ENCODE measurements at places on chromosomes 1 and 21.

GRCh38 chr1:234620272-234621126 is 10.5 kb upstream of the IRF2BP2 start:
- no peak for DNase-seq

DNA sequence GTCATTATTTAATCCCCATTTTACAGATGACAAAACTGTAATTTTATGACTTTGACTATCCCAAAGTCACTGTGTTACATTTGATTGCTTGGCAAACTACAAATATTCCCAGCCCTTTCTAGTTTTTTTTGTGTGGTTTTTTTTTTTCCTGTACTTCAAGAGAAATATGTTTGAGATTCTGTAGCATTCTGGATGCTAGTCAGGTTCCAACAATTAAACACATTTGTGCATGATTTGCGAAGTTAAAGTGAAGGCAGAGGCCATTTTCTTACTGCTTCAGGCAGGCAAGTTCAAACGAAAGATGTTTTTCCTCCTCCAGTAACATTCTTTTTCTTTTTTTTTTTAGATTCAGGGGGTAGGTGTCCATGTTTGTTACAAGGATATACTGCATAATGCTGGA is 107.9 kb upstream of the SERTAD4 start:
- no peak for DNase-seq

GRCh38 chr1:163035446-163036249 is 33.5 kb upstream of the RGS4 start:
- no peak for DNase-seq

DNA sequence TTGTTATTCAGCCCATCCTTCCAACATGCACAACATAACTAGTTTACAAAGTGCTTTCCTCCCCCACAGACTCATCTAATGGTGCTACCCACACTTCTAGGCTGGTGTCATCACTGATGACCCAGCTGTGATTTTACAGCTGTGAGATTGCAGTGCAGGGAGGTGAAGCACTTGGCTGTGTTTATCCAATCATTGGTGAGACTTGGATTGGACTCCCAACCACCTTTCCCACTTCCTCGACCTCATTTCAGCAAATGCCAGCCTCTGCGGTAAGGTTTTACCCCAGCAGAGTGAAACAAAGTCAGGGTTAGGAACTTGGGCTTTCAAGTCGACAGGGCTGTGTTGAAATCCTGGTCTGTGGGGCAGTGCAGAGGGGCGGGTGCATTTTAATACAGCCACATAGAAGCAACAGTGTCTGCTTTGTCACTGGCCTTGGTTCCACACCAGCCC is 22.1 kb downstream of the ECHDC2 start:
- DNase-seq = no peak

GRCh38 chr1:208235982-208236761 is 8.0 kb downstream of the PLXNA2 start:
- DNase-seq = no peak

DNA sequence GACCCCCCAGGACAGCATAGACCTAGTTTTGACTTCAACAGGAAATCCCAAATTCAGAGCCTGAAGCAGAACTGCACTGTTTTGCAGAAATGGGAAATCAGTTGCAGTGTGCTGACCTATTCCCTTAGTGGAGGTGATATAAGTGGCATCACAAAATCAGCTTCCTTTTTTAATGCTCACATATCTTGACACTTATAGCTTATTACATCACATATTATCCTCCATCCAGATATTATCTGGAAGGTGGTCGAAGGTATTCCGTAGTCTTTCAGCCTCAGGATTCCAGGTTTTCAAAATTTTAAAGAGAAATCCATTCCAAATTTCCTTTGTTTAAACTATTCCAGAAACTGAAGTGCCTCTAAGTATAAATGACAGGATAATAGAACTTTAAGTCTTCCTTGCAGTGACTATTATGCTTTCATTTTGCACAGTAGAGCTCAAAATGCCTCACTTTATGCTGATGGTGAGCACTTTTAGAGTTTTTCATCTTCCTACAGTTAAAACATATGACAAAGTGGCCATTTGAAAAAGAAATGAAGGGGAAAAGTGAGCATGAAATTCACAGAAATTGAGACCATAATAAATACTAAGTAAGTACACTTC is 106.4 kb upstream of the DPYD start:
- no peak for DNase-seq

DNA sequence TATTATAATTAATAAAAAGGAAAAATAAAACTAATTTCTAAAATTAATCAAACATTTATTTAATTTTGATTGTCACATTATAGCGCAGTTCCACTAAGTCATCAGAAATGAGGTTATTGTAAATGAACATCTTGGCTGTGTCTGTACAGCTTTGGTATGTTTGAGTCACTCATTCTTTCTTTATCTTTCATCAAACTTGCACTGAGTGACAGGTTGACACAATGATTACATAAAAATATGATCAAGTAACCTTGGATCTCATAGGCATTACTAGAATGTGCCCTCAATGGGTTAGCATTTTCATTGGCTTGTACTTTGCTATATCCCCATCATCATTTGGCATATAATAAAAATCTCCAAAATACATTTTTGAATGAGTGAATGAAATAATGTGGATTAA is 1353.2 kb upstream of the ADGRL2 start:
- no peak for DNase-seq

- no peak for DNase-seq
Observed at GRCh38 chr1:176994931-176995596, 169.4 kb downstream of the ASTN1 start.

DNA sequence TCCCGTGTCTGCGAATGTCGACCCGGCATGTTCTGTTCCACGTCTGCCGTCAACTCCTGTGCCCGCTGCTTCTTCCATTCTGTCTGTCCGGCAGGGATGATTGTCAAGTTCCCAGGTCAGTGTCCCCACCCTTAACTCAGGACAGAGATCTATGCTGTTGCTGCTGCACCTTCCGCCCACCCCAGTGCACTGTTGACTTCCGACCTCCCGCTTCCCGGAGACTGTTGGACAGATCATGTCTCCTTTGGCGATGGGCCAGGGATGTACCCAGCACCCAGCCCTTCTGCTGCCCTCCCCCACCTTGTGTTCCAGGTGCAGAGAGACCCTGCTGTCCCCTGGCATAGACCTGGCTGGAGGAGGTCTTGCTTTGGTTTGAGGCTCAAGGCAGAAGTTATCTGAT is 41.3 kb downstream of the TNFRSF8 start:
- no peak for DNase-seq

DNA sequence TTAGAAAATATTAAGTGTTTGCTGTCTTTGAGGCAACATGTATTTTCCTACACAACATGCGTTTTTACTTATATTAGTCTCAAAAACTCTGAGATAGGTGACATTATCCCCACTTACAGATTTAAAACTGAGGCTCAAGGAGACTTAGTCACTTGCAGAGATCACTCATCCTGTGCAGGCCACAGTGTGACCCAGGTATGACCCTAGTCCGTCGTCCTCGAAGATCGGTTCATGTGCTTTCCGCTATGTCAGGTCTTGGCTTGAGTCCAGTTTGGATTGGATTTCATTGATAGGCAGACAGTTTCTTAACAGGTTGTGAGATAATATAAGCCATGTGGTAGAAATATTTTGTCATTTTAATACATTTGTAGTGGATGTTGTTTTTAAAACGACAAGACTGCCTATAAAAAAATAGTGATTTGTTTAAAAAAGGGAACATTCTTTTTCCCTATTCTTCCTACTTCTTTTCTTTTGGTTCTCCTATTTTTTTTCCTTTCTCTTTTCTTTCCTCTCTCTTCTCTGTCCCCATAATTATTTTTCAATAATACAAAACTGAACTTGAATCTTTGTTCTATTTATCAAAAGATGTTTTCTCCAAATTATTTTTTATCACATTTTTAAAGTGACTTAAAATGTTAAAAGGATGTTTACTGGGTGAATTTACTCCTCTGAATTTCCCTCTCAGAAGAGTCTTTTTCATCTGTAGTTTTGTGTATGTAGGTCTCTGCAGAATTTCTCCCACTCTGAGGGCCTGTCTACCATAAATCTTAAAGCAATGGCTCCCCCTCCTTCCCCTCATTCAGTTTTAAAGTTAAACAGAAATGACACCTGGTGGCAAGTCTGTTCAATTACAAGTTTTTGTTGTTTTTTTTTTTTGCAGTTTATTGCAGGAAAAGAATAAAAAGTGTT is 81.8 kb downstream of the PHTF1 start:
- no peak for DNase-seq

DNA sequence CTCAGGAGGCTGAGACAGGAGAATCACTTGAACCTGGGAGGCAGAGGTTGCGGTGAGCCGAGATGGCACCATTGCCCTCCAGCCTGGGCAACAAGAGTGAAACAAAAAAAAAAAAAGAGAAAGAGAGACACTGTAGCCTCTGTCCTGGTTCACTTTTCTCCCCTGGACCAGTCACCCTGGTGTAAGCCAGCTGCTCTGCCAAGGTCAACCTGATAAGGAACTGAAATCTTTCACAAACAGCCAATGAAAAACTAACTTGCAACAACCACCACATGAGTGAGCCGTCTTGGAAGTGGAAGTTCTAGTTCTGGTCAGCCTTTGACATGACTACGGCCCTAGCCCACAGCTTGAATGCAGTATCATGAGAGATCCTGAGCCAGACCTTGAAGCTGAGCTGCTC is 36.8 kb upstream of the CXADR start:
- no peak for DNase-seq

DNA sequence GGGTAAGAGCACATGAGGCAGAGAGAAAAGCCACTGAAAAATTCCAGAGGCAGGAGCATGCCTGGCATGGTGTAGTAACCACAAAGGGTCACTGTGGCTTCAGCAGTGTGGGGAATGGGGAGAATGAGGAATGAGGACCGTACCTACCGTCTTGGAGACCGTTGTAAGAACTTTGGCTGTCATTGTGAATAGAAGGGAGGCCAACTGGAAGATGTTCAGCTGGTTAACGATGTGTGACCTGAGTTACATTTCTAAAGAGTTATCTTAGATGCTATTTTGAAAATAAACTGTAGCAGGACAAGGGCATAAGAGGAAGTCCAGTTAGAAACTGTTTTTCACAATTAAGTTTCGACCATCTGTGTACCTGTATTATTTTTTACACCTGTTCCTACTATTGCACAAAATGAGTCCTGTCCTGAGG is 365.5 kb upstream of the SGIP1 start:
- DNase-seq = no peak

- DNase-seq = no peak
Observed at GRCh38 chr1:10171105-10171767, 39.1 kb upstream of the KIF1B start.

- no peak for DNase-seq
Observed at GRCh38 chr21:34333121-34333739, 30.6 kb upstream of the KCNE2 start.

DNA sequence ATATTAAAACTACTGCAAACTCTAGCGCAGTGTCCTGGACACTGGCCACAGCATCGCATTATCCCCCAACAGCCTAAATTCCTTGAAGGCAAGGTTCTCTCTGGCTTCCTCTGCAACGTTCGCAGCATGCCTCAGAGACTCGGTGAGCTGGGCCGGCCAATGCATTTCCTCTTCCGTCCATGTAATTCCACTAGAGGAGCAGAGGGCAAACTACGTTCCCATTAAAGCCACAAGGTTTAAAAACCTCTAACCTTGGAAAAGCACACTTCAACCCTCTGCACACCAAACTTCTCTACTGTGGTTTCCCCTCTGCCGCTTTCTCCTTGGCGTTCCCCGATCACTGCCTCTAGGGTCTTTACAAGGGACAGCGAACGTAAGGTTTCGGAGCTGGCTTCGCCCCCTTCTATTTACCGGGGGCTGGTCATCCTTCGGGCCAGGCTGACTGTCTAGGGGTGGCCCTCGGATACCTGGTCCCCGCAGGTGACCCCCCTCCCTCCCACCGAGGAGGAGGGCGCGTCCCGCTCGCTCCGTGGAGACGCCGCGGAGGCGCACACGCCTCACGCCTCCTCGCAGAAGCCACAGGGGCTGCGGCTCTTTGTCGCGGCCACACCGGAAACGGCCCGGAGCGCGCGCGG is 456 bp upstream of the SMYD2 start:
- DNase-seq = no peak

- no peak for DNase-seq
Observed at GRCh38 chr21:33208534-33208933, 21.2 kb upstream of the IFNAR2 start.

- DNase-seq = no peak
Observed at GRCh38 chr1:114130846-114131525, 22.7 kb downstream of the SYT6 start.

DNA sequence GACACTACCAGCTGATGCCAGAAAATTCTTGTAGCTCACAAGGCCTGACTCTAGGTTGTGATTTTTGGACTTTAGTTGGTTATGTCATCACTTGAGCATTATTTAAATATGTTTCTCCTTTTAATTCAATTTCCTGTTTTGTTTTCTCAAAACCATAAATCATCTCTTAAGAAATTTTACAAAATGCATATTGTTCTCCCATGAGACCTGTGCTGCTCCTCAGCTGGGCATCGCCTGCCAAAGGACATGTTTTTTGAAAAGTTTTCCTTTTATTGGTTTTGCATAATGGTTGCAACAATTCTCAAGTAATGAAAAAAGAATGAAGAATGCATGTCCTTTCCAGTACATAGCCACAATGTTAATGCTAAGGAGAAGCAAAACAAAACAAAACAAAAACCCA is 204.7 kb upstream of the LYPLAL1 start:
- no peak for DNase-seq

DNA sequence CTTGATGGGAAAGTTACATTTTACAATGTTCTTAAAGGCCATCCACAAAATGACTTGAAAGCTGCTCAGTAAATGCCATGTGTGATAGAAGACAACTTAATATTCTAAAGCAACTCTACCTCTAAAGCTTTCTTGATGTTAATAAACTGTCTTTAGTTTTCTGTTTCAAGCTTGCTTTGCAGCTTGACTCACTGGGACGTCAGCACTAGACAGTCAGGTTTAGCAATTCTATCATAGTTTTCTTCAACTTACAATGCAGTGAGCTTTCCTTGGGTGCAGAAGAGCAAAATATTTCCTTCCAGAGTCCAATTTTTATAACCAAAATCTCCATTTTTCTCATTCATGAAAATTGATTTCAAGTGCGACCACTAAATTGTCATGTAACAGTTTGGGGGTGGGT is 273.1 kb downstream of the NTNG1 start:
- DNase-seq = no peak

GRCh38 chr1:117629625-117630422 is 24.0 kb downstream of the TENT5C start:
- no peak for DNase-seq

GRCh38 chr1:64826991-64827390 is 82.1 kb downstream of the RAVER2 start:
- no peak for DNase-seq

- DNase-seq = no peak
Observed at GRCh38 chr1:17875171-17875881, 120.2 kb downstream of the ACTL8 start.

DNA sequence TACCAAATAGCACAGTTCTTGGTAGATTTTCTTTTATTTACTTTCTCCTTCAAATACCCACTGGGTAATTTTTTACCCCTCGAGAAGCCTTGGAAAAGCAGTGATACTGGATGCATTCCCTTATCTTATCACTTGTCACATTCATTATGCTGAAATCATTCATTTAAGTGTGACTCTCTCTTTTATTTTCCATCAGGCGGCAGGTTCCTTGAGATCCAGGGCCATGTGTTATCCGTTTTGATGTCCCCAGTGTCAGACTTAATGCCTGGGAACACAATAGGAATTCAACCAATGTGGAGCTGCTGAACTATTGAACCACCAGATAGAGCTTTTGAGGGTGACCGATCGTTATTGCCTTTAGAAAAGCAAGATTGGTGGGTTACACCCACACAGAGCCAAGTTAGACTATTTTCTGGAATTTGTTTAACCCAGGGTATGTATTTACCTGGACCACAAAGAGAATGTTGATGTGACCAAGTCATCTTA is 51.5 kb upstream of the ATP5PO start:
- no peak for DNase-seq
